HCT116 (cell line): ENCODE measurements at places on chromosomes 1 and 21.
A peak's percentile ranks its signal among the peaks of the same experiment; 100 is the strongest.

DNA sequence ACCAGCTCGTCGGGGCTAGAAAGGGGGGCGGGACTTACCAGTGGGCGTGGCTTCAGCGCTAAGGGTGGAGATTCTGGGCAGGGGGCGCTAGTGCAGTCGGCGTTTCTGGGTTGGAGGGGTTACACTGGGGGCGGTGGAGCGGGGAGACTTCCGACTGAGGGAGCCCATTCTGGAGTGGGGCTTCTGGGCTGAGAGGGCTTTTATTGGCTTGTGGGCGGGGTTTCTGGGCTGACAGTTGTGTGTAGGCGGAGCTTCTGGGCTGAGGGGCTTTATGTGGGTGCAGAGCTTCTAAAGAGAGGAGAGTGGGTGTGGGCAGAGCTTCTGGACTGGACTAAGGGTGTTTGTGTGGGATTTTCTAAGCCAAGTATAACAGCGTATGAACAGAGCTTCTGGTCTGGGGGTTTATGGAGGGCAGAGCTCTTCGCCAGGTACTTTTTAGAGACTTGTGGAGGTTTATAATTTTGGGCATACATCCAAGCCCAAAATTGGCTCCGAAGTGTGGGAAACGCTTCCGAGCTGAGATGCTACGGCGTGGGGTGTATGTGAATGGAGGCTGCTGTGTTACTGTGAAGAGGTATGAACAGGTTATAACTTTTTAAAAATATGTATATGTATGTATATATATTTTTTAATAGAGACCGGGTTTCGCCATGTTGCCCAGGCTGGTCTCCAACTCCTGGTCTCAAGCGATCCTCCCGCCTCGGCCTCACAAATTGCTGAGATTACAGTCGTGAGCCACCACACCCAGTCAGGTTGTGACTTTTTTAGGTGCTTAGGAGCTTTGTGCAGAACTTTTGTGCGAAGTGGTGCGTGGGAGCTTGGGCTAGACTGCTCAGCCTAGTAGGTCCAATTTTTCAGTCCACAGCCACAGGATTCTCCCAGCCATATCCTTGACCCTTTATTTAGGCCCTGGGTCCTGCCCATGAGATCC, 825 bp downstream of the TMEM39B start:
- H3K27me3 ChIP-seq = no peaks in the 10 kb centered on the region
- peak overlapping the region; percentile 88 for H3K27ac ChIP-seq
- H3K36me3 ChIP-seq = peaks cover 13% of the 10 kb centered on the region
- DNase-seq = no peak
- H3K4me1 ChIP-seq = peaks cover 22% of the 10 kb centered on the region
- H3K4me3 ChIP-seq = peak overlapping the region; percentile 80

- no peaks in the 10 kb centered on the region for H3K4me1 ChIP-seq
- no peak for DNase-seq
- no peaks in the 10 kb centered on the region for H3K36me3 ChIP-seq
- H3K4me3 ChIP-seq = no peak overlapping the region
Observed at GRCh38 chr21:15397258-15397657, 332.5 kb upstream of the NRIP1 start.

DNA sequence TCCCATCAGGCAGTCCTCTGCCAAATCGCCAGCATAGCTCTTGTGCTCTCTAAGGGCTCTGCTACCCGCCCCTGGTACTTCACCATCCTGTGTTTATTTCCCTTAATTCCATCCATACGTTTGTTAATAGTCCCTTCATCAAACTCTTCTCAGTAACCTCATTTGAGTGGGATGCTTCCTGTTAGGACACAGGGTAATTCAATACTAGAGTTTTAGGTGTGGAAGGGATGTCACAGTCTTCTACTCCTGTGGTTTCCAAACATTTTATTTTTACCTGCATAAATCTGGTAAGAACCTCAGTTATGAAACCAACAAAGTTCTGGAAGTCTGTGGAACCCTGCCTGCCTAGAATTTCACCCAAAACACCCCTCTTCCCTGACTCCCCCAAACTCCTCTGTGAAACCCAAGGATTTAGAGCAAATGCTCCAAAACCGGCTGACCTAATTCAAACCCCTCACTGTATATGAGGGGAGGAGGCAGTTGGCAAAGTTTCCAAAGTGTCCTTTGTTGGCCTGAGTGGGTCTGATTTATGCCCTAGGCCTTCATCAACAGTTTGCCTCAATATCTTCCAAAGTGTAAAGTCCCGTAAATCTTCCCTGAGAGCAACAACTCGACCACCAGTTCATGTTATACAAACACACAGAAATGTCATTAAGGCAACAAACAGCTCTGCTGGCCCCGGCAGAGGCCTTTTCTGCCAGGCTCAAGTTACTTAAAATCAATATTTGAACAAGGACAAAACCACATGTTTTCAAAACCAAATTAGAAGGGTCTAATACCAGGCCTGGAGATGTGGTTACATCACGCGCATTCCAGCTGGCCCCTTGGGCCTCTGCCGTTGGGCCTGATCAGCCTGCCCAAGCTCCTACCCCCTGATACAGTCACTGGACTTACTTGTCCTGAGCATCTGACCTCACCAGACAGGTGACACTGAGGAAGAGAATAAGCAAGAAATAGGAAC, 82.4 kb upstream of the FGGY start:
- no peak overlapping the region for H3K4me3 ChIP-seq
- H3K36me3 ChIP-seq = no peaks in the 10 kb centered on the region
- no peaks in the 10 kb centered on the region for H3K4me1 ChIP-seq
- DNase-seq = no peak
- H3K27me3 ChIP-seq = no peaks in the 10 kb centered on the region

- no peak overlapping the region for H3K27ac ChIP-seq
- no peak for DNase-seq
Observed at GRCh38 chr1:110464340-110464739, 13.4 kb downstream of the PROK1 start.

GRCh38 chr21:46221664-46222435, 6.7 kb downstream of the LSS start:
- H3K4me1 ChIP-seq = no peaks in the 10 kb centered on the region
- no peak for DNase-seq
- H3K4me3 ChIP-seq = no peak overlapping the region
- no peak overlapping the region for H3K27ac ChIP-seq
- H3K27me3 ChIP-seq = no peaks in the 10 kb centered on the region
- no peaks in the 10 kb centered on the region for H3K36me3 ChIP-seq

GRCh38 chr1:169027607-169028320, 78.7 kb upstream of the ATP1B1 start:
- DNase-seq = no peak
- H3K4me1 ChIP-seq = no peaks in the 10 kb centered on the region
- no peak overlapping the region for H3K27ac ChIP-seq
- H3K36me3 ChIP-seq = no peaks in the 10 kb centered on the region
- H3K4me3 ChIP-seq = no peak overlapping the region

DNA sequence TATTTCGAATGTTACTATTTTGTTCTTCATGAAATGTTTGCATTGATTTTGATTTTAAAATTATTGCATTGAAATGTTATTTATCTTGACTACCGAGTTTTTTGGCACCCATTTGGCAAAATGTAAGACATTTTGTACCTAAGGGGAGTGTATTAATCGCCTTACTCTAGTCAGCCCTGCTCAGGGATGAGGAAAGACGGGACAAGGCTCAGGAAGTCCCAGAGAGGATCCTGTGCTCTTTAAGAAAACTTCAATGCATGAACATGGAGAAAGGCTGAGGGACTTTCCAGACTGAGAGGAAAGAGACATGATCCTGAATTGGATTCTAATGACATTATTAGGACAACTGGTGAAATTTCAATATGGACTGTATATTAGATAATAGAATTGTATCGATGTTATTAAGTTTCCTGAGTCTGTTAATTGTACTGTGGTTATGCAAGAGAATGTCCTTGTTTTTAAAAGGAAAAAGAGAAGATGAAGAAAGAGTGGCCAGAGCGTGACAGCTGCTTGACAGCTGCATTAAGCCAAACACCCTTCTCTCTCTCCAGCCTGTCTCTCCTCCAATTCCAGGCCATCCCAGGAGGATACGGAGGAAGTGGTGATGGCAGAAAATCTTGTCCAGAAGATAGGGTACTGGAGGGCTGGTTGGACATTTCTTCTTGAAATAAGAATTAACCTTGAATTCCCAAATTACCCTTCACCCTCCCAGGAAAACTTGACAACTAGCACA, 66.0 kb downstream of the PLEKHA6 start:
- no peaks in the 10 kb centered on the region for H3K27me3 ChIP-seq
- H3K4me3 ChIP-seq = no peak overlapping the region
- H3K27ac ChIP-seq = no peak overlapping the region
- H3K4me1 ChIP-seq = peaks cover 2% of the 10 kb centered on the region
- no peak for DNase-seq

DNA sequence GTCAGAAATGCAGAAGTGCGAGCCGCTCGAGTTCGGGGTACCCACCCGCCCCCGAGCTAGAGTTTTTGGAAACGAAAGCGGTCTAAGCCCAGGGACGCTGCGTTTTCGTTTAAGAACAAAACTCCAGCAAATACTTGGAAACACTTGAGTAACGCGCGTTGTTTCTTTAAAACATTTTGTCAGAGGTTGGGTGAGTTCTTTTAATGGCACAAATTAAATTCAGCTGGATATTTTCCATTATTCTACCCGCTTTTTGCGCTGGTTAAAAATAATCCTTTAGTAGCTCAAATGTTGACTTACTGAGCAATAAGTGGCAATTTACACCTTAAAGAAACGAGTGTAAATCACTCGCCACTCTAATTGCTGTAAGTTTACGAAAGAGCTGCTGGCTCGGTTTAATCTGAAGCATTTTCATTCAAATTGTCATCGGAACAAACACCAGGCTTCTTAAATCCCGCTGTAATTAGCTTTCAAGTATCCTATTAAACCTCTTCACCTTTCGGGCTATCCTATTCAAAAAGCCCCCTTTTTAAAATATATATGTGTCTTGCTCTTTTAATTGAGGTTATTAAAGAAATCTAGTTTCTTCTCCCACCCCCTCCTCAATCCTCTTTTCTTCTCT, 1.5 kb downstream of the LHX8 start:
- H3K27ac ChIP-seq = no peak overlapping the region
- no peak overlapping the region for H3K4me3 ChIP-seq
- no peaks in the 10 kb centered on the region for H3K36me3 ChIP-seq
- H3K4me1 ChIP-seq = no peaks in the 10 kb centered on the region
